ENCODE measurements at places on chromosomes 12 and 14. TPM values are rescaled to one million over a fixed set of nuclear protein-coding genes. Genes with fewer than 3 reads are reported as not detected.

GRCh38 chr12:19373586-19373985 lies 65.7 kb upstream of the AEBP2 start:
- DNase-seq = no peak

DNA sequence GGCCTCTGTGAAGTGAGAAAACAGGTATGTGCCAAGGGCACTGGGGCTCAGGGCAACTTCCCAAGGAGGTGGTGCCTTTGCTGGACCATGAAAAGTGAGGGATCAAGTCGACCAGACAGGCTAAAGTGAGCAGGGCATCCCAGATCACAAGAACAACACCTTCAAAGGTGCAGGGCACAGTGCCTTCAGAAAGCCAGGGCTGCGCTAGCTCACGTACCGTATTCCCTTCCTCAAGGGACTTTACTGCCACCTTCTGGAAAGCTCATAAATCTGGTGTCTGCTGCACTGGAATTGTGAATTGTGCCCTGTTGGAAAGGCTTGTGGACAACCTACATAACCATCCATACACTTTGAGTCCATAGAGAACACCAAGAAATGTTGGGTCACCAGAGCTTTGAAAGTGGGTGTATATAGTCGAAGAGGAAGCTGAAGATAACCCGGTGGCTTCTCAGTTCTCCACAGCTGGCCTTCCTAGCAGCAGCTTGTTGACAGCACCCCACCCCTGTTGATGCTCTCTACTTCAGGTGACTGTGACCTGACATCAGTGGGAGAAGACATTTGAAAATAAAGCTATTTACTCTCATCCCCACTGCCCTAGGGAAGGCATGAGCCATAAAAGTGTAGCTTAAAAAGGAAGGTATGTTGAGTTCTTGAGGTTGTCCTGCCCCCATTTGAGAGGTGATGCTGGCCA lies 24.5 kb downstream of the FIGNL2 start:
- no peak for DNase-seq

DNA sequence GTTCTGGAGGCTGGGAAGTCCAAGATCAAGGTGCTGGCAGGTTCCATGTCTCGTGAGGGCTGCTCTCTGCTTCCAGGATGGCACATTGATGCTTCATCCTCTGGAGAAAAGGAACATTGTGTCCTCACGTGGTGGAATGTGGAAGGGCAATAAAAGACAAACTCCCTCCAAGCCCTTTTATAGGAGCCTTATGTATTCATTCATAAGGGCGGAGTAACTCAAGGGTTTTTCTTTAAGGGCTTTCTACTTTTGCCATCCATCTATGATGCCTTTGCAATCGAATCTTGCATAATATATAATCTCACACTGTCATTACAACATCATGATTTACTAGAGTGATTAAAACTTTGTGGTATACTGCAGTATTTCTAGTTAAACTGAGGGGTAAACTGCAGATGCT lies 132.7 kb upstream of the DDHD1 start:
- no peak for DNase-seq

DNA sequence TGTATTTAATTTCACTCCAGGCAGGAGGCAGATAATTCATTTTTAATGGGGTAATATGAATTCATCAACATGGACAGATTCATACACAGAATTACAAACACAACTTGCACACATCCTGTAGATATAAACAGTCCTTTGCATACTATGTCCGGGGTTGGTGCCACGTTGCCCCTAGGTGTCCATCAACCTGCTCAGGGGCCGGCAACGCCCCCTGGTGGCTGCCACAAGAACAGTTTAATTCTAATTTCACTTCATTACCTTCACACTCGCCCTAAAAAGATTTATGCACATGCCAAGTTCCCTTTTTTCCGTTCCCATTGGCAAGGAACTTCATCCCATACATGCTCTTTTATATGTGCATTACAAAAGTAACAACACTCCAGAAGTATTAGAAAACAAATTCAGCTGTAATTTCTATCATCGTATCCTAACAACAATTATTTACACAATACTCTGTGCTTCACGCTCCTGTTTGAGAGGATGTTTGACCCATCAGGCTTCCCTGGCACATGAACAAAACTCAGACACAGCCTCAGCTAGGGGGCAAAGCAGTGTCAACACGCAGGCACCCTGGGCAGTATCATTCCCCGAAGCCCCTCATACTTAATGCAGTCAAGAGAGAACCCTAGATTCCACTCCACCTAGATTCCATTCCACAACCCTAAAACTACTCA lies 15.5 kb downstream of the MANSC1 start:
- no peak for DNase-seq

DNA sequence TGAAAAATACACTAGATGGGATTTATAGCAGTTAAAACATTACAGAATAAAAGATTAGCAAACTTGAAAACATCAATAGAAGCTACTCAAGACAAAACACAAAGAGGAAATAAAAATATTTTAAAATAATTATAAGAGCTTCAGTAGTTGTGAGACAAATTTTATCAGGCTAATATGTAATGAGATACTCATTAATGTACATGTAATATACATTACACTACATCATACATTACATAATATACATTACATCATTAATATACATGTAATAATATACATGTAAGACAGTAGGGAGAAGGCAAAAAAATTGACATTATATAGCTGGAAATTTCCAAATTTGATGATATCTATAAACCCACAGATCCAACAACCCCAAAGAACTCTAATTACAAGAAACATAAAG lies 249.4 kb upstream of the HMGA2 start:
- DNase-seq = no peak

DNA sequence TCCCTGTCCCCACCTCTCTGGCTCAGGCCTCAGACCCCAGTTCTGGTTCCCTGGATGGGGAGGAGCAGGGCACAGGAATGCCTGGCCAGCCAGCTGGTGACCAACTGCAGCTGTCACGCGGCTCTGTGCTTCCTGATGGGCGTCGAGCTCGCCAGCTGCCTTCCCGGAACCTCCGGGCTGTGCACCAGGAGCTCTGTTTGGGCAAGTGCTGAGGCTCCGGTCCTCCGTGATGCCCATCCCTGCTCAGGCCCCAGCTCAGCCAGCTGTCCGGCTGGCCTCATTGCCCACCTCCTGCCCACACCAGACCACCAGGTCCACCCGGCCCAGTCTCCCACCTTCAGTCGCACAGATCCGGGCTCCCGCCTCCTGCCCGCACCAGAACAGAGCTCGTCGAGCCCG lies 4.8 kb downstream of the IFFO1 start:
- no peak for DNase-seq

DNA sequence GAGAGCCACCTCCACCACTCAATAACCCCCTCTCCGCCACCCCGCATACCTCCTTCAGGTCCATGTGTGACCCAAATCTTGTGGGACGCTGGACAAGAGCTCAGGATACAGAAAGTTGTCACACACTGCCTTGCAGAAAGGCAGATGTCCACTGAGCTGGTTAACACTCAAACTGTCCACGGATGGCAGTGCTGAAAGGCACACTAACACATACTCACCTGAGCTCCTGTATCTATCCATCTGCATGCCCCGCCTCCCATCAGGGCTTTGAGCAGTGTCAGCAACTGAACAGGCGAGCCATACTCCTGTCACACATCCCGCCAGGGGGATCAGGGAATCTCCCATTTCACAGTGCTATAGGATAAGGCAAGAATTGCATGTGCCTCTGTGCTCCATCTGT lies 642.0 kb downstream of the GALC start:
- no peak for DNase-seq

Gene LBHD2
- total RNA-seq = not detected

Gene MYBPC1
- total RNA-seq = not detected

Gene GRIP1
- 3.0 TPM for total RNA-seq

Gene DENR
- total RNA-seq = 49.1 TPM

Gene AQP2
- not detected for total RNA-seq

All from epithelial cell of proximal tubule (primary cell).